ENCODE measurements at places on chromosomes 6 and 20. TPM values are rescaled to one million over a fixed set of nuclear protein-coding genes. Genes with fewer than 3 reads are reported as not detected.

The LINC00237 gene
- total RNA-seq = not detected

DNA sequence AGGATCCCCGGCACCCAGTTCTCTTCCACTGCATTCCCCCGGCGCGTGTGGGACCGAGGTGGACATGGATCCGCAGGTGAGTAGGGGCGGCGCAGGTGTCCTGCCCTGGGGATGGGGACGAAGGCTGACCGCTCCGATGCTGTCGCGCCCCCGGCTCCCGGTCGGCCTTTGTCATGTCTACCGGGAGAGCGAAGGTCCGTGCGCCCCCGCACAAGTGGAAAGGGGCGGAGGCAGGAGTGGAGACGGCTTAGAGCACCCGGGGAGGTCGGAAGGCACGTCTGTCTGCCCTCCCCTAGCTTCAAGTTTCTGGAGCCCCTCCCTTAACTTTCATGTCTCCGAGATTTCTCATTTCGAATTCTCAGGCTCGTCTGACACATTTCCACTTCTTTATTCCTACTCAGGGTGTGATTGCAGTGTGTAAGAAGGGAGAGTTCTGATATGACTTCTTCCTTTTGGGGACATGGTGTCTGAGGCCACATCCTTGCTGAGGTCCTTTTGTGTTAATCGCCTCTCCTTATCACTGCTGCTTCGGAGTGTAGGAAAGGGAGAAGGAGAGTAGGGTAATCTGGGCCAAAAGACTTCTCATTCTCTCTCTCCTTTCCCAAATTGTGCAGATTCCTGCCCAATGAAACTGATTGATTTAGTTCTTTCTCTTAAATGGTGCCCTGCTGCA, 435 bp downstream of the KIFC1 start:
- DNase-seq = no peak

The BPIFB4 gene
- total RNA-seq = not detected

The EPB41L1 gene
- total RNA-seq = 36.7 TPM

DNA sequence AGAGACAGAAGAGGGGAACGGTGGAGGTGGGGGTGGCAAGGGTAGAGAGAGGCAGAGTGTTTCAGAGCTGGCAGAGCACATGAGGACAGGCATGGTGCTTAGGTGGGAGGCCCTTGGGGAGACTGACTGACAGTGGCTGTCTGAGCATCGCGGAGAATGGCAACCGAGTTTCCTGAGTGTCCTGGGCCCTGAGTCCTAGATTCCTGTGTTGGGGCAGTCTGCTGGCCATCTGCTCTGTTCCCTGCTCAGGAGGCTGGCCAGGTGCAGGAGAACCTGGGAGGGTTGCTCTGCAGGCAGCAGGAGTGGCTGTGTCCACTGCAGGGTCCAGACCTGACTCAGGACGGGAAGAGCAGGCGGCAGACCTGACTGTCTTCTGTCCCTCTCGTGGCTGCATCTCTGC, 248.9 kb downstream of the LRFN2 start:
- no peak for DNase-seq

GRCh38 chr20:38001981-38002380, 31.3 kb downstream of the TTI1 start:
- DNase-seq = no peak

The ANKRD66 gene
- total RNA-seq = not detected

The PRSS16 gene
- total RNA-seq = 14.1 TPM

DNA sequence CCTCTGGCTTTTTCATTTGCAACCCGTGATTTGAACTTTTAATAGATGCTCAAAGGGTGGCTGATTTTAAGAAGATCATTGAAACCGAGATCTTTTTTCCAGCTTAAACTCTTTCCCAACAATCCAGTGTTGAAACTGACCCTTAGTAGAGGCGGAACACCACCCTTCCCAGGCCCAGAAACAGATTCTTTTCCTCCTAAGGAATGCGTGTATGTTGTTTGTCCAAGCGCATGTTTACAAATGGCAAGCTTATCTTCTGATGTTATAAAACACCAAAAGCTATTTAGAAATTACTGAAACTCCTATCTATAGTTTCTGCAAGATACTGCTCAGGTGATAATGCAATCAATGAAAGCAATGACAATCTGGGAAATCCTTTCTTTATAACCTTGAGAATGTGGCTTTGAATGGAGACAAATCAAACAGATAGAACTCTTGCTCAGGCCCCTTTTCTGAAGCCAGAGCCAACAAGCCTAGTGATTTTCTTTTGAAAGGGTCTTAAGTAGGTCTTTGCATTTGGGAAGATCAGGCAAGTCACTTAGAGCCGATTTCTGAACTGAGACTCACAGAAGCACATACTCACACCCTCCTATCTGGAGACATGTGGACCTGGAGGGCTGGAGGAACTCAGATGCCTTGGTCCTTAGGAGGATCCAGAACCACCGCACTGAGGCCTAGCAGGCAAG, 9.1 kb downstream of the BANF2 start:
- no peak for DNase-seq

The PGK2 gene
- total RNA-seq = not detected

DNA sequence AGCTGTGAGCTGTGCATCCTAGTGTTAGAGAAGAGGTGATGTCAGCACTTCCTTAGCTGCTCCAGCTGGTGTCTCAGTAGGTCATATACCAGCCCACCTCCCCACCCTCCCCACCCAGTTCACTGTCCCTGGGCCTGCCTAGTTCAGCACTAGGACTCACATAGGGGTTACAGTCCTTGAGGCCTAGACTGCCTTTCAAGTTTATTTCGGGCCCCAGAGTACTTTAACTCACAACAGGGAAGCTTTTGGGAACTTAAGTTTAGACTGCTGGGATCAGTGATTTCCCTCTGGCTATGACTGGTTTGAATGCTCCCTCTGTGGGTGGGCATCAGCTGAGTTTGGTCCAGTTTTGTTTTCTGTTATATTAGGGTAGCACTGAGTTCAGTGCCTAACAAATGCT, 139.2 kb upstream of the MMS22L start:
- peak; percentile 50 for DNase-seq

GRCh38 chr20:17344790-17345189, 118.0 kb downstream of the PCSK2 start:
- DNase-seq = no peak
